ENCODE measurements at places on chromosomes 2 and 18.

GRCh38 chr2:103121106-103121505 lies 359.3 kb downstream of the TMEM182 start:
- DNase-seq, result no peak

DNA sequence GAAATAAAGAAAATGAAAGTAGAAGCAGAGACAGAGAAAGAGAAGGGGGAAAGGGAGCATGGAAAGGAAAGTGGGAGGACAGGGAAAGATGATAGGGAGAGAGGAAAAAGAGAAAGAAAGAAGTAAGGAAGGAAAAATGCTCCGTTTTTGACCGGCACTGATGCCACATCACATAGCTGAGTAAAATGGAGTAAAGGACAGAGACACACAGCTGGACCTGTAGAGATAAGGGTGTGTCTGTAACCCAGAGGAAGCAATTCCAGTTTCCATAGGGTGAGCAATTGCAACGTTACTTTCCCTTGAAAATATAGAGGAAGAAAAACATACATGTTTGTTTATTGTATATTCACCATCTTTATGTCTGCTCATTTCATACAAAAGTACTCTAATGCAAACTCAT lies 1866.9 kb upstream of the PIK3C3 start:
- no peak for DNase-seq

GRCh38 chr18:52289392-52289791 lies 50.6 kb upstream of the DCC start:
- no peak for DNase-seq

GRCh38 chr2:65786007-65786717 lies 353.8 kb upstream of the SPRED2 start:
- no peak for DNase-seq

DNA sequence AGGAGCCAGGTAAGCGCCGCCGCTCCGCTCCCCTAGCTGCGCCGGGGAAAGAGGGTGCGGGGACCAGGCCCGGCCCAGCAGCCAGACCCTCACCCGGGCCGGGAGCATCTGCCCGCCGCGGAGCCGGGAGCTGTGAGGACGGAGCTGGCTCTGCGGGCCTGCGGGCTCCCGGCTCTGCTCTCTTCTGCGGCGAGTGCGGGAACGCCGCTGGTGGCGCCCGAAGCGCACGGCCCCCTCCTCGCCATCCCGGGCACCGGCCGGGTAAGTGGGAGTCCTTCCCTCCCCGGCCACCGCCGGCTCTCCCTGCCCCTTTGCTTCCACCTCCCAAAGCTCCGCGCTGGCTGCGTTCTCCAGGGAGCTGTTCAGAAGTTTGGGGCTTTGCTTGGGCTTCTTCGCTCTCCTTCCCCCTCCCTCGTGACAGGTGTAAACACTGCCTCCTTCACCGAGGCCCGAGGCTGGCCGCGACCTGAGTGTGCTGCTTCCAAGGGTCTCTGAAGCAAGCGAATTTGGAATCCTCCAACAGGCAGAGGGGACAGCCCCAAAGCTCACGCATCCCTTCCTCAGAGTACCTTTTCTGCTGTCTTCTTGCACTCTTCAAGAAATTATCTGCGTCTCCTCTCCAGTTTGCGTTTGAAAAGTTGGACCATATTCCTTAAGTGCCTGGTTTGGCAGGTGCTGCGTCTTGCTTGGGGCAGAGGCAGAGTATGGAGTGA lies 632 bp downstream of the AFTPH start:
- peak; percentile 43 for DNase-seq

All from CD4-positive, alpha-beta T cell treated with Interleukin-17A for 1 hour (primary cell).